ENCODE measurements at places on chromosomes 11 and 22.

DNA sequence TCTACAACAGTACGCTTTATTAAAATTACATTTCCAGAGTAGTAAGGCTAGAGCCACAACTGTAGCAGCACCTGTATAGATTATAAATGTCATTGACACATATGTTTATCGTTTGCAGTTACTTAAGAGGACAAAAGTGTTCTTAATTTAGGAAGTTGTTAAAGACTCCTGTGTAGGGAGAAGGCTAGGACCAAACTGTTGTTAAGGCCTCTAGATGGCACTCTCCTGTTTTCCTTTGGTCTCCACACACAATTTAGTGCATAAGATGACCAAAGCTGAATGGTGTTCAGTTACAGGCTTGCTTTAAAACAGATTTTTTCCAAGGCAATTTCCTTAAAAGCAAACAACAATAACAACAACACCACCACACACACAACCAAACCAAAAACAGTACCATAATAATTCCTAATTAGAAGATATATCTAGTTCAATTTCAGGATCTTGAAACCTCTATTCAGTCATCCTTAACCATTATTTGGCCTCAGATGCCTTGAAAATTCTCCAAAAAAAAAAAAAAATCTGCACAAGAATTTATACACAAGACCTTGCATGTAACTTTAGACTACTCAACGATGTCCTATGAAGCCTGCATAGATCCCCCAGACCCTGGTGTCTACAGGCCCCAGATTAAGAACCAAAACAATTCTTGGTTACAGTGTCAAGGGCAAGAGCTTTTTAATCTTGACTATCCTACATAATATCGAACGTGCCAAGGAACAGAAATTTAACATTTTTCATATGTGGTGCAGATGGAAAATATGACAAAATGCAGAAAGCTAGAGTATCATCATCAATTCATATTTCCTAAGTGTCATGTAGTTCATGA lies 42.6 kb upstream of the APOA1 start:
- no peak for DNase-seq

DNA sequence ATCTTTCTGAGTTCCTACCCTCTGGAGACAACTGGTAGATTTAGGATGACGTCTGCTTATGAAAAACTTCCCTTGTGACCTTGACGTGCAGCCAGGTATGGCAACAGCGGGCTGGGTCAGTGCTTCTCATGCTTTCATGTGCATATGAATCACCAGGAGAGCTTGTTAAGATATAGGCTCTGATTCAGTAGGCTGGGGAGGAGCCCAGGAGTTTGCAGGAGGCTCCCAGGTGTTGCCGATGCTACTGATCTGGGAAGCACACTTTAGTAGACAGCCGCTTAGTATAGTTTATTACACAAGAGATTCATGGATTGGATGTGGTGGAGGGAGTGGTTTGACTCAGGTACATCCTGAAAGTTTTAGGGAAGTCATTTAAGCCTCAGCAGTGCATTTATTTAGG lies 23.8 kb downstream of the DIXDC1 start:
- no peak for DNase-seq

DNA sequence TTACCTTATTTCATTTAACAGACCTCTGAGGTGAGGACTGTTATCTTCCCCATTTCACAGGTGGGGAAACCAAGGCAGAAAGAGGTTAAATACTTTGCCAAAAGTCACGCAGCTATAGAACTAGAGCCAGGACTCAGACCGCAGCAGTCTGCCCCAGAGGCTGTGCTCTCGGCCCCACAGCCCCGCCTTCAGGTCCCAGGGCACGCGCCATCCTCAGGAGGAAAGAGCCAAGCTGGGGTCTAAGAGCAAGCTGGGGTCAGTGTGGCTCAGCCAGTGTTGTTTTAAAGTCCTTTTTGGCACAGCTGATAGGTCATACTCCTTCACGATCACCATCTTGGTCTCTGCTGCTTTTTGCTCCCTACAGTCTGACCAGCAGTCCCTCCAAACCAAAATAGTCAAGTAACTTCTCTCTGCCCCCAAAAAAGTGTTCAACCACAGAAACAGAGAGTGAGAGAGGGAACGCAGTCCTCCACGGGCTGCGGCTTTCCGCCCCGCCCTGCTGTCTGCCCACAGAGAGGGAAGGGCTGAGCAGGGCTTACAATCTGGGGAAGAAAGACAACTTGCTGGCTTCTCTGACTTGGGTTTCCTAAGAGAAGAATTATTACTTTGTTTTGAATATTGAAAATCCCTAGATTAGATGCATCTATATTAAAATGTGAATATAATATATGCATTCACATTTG lies 137.2 kb upstream of the OPCML start:
- no peak for DNase-seq

- DNase-seq = no peak
Measured at GRCh38 chr11:77617892-77618291, 19.7 kb downstream of the CLNS1A start.

GRCh38 chr11:93653080-93653479 lies 8.4 kb upstream of the CEP295 start:
- no peak for DNase-seq

DNA sequence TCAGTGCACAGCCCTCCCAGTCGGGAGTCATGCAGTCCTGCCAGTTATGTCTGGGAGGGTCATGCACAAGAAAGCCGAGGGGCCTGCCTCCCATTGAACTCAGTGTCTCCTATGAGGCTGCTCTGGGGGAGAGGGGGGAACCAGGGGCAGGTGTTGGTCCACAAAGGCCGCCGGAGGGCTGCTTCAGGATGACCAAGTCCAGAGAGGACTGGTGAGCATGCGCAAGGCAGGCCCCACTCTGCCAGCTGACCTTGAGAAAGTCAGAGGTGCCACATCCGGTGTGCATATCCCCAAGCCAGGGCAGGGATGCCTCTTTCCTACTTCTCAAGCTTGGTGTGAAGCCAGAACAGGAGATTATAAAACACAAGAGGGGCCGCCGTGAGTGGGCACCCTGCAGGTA lies 4.4 kb downstream of the SCN4B start:
- no peak for DNase-seq

GRCh38 chr22:30943368-30943767 lies 25.2 kb downstream of the MORC2 start:
- no peak for DNase-seq

DNA sequence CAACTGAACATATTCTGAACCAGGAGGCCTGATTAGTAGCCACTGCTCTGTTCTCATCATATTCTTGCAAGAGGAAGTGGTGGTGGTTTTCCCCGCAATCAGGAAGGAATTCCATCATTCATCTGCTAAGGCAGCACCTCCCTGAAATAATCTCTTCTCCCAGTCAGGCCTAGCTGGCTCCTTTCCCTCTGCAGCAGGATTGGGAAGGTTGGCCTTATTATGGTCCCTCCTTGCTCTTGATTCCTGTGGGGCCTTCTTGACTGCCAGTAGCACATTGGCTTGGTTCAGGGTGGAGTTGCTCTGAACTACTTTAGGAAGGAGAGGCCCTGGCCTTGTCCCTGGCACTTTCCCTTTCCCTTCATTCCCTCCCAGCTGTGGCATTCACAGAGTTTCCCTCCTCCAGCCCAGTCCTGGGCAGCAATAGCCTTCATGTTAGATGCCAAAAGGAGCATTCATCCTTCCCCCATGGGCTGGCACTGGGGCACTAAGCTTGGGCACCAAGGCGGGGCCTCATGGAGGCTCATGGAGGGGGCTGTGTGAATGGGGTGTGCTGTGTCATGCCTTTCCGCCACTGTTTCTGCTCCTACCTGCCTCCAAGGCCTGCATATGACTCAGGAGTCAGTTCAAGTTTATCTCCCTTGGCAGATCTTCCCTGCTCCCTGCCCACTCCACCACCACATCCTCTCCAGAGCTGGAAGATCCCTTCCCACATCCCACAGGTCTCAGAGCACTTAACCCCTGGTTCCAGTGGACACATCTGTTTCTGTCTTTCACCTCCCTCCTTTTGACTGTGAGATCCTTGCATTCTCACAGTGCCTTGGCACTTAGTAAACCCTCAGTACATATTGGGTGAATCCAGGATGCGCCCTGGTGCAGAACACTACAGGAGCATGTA lies 27.6 kb upstream of the CD44 start:
- DNase-seq = no peak

DNA sequence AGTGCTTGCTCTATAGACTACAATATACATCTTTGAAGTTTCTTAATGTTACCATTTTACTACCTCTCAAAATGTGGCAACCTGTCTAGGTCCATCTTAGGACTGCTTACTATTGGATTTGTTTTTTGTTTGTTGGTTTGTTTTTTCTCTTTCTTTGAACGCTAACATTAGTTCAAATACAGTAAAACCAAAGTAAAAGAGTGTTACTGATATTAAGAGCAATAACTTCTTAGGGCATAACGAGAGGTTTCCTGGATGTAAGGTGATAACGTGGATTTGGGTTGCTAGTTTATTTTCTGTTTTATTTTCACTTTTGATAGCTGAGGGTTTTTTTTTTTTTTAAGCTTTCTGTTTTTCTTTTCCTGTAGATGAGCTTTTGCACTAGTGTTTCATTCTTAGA lies 43.6 kb downstream of the TMEM135 start:
- no peak for DNase-seq

- DNase-seq = no peak
Measured at GRCh38 chr22:42996646-42997365, 18.1 kb downstream of the PACSIN2 start.

GRCh38 chr11:97498891-97499290 lies 1109.1 kb downstream of the JRKL start:
- DNase-seq = no peak

DNA sequence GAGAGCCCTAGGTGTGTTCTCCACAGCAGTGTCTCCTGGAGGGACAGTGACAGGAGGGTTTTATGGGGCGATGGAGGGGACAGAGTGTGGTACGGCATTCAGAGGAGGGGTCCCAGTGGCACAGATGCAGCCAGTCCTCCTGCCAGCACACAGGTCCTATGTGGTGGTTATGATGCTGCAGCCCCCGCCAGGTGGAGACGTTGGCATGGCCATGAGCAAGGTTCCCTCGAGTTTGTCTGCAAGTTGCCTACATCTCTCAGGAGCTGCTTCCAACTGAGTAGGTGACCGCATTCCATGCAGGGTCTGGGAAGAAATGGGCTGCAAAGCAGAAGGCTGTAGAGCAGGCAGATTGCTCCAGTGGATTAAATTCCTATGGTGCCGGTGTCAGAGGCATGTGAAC lies 646.0 kb downstream of the TBC1D22A start:
- no peak for DNase-seq

DNA sequence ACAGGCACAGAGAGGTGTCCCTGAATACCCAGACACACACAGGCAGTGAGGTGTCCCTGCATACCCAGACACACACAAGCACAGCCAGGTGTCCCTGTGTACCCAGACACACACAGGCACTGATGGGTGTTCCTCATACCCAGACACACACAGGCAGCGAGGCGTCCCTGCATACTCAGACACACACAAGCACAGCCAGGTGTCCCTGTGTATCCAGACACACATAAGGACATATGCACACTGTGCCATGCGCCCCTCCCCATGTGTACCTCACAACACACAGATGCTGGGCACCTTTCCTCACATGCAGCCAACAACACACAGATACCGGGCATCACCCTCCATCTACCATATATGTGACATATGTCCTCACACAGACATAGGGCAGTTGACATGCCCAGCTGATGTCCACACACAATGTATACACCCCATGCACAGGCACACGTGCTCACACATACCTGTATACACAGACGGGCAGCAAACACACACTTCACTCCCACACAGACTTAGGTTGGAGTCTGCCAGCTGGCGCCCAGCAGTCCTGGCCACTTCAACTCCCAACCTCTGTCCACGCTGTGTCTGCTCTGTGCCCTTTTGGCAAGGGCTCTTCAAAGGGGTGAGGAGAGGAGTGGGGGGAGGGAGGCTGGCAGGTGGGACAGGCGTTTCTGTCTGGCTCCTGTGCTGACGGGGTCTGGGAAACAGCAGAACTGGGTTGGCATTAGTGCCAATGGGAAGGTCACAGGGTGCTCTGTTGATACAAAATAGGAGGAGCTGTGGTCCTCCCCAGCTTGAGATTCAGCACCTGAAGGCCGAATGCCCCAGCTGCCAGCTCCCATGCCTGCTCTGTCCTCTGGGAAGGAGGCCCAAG lies 69.4 kb upstream of the ALX4 start:
- DNase-seq = no peak
